ENCODE measurements at places on chromosomes 7 and 10. TPM values are rescaled to one million over a fixed set of nuclear protein-coding genes. Genes with fewer than 3 reads are reported as not detected.

GRCh38 chr10:92822060-92822634 is 26.2 kb upstream of the EXOC6 start:
- no peak for DNase-seq

The DLX6 gene
- not detected for total RNA-seq

DNA sequence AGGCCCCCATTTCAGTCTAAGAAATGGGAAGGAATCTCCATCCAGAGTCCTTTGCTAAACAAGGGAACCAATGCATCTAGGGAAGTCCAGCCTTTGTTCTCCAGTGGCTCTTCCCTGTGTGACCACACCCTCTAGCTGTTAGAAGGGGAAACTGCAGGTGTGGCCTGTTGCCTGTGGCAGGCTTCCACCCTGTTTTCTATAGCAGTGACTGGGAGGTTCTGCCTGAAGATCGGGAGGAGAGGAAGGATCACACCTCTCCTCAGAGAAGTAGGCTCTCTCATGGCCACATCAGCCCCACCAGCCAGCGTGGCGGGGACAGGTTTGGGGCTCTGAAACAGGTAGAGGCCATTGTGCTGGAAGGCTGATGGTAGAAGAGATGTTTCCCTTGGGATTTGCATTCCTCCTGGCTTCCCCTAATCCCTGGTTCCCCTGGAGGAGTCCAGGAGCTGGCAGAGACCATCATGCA is 47.7 kb upstream of the TRIM8 start:
- peak; percentile 50 for DNase-seq

- DNase-seq = peak; percentile 19
Measured at GRCh38 chr7:149724661-149725425, 48.5 kb downstream of the ZNF467 start.

The PRSS37 gene
- total RNA-seq = not detected

The ZNF316 gene
- total RNA-seq = 20.7 TPM

GRCh38 chr7:73749931-73750776 is 11.6 kb upstream of the ABHD11 start:
- no peak for DNase-seq

- DNase-seq = no peak
Measured at GRCh38 chr10:133481086-133481643, 27.4 kb downstream of the SCART1 start.

DNA sequence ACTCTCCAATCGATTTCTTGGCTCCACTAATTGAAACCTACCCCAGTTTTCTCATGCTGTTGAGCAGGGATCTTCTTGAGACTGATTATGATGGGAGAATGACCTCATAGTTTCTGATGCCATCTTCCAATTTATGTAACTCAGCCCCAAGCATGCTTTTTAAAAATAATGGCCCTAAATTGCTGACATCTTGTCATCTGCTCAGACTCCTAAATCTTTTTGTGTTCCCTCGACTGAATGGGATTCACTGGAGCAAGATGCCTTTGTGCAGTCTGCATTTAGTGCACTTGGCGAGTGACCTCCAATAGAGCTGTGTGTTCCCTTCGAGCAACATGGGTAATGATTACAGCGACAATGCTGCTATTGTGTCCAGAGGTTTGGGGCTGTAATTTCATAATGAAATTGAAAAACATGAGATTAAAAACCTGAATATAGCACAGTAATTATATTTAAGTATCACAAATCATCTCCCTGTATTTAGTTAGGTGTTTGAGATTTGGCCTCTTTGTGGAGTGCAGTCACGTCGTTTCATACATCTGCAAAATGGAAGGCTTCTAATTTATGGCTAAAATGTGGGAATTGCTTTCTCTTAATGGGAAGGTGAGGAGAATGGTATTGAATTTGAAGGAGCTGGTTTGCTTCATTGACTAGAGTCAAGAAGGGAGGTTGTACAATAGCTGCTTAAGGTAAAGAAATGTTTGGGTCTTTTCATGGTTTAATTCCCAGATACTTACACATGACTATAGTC is 192.9 kb downstream of the AUTS2 start:
- DNase-seq = no peak

The PAPOLB gene
- total RNA-seq = 0.05 TPM

GRCh38 chr10:73060738-73061635 is 35.7 kb downstream of the P4HA1 start:
- DNase-seq = no peak

The RASA4B gene
- 7.5 TPM for total RNA-seq

GRCh38 chr7:116139807-116140206 is 70.5 kb upstream of the TES start:
- no peak for DNase-seq

GRCh38 chr10:124579011-124579399 is 117.4 kb downstream of the LHPP start:
- no peak for DNase-seq

All from left ventricle myocardium superior (tissue), 1 donor.